NCI-H510A treated with DMSO at 0.1 percent for 48 hours (cell line): ENCODE measurements at places on chromosomes 16 and 17.
A peak's percentile ranks its signal among the peaks of the same experiment; 100 is the strongest.

- no peak for DNase-seq
Observed at GRCh38 chr16:89691231-89691985, 4.9 kb downstream of the CDK10 start.

- no peak for DNase-seq
Observed at GRCh38 chr16:15970202-15970601, 20.8 kb downstream of the ABCC1 start.

- no peak for DNase-seq
Observed at GRCh38 chr17:37017404-37017803, 68.7 kb downstream of the AATF start.

DNA sequence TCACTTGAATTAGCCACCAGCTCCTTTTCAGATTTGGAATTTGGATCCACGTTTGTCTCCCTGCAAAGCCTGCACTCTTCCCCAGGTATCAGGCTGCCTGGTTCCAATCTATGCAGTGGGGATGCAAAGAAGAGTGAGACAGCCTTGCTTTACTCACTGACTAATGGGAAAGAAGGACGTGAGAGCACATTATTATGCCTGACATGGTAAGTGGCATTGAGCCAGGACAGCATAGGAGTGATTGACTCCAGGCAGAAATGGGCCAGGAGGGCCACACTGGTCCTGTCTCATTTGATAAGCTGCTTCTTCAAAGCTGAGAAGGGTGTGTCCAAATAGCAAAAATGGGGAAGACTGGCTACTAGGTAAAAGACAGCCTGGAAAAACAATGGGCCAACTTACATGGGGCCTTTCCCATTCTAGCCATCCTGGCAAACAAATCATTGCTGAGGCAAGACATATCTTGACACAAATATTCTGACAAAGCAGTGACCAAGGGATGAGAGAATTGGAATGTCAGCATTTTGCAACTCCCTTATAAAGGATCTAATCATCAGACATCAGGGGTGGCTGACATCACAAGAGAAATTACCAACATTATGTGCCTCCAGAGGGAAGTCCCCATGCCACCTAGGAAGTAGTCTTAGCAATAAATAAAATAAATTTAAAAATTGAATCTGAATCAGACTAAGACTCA is 38.6 kb downstream of the CDH11 start:
- DNase-seq: no peak

DNA sequence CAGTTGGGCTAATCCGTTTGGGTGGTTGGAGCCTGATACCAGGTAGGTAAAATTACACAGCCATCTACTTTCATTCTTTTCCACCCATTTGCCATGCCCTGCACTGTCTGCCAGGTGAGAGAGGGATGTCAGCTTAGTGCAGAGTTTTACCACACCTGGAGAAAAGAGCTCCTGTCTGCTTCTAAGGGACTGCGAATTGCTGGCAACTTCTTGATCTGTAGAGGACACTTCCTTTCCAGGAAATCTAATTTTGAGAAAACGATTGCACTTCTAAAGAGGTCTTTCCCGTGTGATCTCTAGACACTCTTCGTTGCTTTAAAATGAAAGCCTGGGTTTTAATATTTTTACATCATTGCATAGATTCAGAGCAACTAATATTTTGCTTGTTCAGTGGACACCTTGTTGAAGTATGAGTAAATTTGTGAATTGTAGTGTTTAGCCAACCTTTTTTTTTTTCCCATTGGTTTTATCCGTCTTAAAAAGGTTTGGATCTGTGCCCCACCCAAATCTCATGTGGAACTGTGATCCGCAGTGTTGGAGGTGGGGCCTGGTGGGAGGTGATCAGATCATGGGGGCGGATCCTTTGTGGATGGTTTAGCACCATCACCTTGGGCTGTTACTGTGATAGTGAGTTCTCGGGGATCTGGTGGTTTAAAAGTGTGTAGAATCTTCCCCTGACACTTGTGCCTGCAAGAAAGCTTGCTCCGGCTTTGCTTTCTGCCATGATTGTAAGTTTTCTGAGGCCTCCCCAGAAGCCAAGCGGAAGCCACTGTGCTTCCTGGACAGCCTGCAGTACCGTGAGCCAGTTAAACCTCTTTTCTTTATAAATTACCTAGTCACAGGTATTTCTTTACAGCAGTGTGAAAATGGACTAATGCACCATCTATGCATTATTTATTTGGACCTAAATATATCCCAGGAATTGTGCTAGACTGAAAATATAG is 104.6 kb downstream of the PRKCA start:
- no peak for DNase-seq

DNA sequence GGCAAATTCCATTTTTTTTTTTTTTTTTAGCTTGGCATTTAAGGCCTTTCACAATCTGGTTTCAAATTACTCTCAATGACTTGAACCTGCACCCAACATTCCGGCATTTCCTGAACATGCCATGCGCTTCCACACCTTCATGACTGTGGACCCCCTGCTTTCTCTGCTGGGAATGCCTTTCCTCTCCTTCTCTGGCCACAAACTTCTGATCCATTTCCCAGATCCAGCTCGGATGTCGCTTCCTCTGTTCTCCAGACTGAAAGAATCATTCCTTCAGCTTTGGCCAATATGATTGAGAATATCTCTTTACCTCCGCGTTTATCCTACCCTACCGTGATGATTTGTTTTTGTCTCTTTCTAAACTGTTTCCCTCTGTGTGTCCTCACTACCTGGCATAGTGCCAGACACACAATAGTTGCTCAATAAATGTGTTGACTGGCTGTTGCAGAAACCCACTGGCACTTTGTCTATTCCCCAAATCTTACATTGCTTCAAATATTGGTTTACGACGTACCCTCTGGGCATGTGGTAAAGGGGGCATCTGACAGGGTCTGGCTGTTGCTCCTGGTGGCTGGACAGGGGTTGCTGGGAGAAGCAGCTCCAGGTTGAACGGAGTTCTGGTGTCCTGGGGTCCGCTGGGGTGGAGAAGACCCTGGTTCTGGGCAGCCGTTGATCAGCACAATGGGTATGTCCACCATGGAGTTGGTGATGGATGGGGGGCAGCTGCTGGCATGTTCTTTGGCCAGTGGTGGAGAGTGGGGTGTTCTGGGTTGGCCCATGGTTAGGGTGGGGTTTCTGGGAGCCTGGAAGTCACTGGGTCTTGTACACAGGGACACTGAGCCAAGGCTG is 14.7 kb downstream of the TNS4 start:
- DNase-seq: no peak

GRCh38 chr17:80297996-80298560 is 37.4 kb downstream of the RNF213 start:
- DNase-seq: no peak

DNA sequence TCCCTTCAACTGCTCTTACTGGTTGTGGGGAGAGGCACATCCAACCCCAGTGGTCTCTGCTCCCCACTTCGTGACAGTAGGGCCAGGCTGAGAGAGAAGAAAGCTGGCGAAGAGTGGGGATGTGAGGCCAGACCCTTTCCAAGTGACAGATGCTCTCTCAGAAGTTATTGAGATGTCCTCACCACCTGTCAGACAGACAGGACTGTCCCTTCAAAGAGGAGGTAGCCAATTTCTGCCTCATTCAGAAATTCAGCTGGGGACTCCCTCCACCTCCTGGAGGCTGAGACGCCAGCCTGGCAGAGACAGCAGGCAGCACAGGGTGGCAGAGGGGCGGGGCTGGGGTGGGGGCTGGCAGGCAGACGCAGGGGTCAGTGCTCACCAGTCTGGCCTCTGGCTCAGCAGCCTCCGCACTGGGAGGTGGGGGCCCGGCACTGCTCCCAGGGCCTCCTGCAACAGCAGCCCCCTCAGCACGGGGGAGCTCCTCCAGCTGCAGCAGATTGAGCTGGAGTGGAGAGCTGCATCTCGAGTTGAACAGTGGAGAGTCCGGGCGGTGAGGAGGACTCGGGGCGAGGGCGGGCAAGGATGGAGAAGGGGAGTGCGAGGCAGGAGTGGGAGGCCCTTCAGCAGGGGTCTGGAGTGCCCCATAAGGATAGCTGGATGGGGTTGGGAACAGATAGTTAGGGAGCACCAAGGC is 9.2 kb downstream of the PER1 start:
- DNase-seq: no peak

GRCh38 chr17:36727052-36727451 is 125.7 kb downstream of the MRM1 start:
- DNase-seq: no peak

DNA sequence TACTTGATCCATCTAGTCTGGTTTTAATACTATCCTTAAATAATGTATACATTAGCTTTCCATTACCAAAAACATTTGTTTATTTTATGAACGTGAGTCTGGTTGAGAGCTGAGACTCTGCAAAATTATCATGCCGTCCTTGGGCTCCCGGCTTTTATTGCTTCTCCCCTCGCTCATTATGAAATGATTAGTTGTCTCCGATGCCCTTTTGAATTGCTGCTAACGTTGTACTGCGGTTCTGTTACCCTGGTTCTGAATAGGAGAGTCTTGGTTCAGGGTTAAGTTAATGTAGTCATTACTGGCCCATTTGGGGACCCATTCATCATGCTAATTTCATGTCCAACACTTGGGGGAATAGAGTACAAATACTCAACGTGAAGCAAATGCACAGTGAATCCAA is 12.8 kb downstream of the XYLT1 start:
- DNase-seq: no peak

DNA sequence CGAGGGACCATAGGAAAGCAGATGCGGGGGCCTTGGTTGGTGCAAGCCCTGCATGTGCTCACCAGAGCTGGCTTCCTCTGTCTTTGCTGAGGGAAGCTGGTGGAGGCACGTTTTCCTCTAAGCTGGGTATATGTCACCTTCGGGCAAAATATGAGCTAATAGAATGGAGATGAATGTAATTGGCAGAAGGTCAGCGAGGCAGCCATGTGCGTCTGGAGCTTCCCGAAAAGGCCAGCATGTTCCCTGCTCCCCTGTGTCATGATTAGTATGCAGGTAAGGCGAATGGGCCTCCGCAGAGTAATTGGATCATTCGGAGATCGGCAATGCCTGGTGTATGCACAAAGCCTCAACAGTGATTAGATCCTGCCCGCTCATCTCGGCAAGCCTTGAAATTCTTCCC is 806.2 kb upstream of the EEF2KMT start:
- DNase-seq: no peak

DNA sequence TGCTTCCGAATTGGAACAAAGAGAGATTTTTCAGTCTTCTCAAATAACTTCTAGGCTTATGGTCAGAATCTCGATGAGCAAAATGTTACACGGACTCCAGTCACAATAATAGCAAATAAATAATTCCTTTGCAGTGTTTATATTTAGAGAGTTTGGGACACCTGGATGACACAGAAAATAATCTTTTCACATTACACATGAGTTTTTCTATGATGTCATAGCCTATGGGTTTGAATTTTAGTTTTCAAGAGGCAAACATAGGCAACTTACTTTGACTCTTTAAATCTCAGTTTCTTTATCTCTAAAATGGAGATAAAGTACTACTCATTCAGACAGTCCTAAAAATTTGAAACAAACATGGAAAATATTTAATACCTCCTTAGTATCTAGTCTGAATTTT is 372.0 kb downstream of the HAPSTR1 start:
- DNase-seq: no peak

GRCh38 chr17:78476973-78477372 is 98.5 kb downstream of the PGS1 start:
- peak; percentile 24 for DNase-seq

- no peak for DNase-seq
Observed at GRCh38 chr16:67040166-67040565, 11.2 kb downstream of the CBFB start.

DNA sequence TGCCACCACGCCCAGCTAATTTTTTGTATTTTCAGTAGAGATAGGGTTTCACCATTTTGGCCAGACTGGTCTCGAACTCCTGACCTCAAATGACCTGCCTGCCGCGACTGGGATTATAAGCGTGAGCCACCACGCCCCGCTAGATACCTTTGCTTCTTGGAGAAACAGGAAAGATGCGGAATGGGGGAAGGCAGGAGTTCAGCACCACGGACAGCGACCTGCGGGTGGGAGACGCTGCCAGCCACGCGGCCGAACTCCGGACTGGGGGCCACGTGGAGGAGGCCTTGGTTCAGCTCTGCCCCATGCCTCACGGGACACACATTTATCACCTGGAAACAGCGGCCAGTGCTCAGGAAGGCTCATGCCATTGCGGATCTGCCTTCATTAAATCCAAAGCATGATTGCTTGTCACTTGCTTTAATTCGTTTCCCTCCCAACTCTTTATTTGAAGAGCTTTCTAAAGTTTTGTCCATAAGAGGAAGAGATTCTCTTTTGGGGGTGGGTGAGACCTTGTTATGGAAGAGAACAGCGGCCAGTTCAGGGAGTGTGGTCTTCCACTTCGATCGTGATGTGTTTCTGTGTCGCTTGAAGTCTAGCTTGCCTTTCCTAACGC is 219.9 kb downstream of the ENGASE start:
- DNase-seq: no peak

- DNase-seq: no peak
Observed at GRCh38 chr17:47742319-47743181, 9.5 kb downstream of the TBX21 start.

DNA sequence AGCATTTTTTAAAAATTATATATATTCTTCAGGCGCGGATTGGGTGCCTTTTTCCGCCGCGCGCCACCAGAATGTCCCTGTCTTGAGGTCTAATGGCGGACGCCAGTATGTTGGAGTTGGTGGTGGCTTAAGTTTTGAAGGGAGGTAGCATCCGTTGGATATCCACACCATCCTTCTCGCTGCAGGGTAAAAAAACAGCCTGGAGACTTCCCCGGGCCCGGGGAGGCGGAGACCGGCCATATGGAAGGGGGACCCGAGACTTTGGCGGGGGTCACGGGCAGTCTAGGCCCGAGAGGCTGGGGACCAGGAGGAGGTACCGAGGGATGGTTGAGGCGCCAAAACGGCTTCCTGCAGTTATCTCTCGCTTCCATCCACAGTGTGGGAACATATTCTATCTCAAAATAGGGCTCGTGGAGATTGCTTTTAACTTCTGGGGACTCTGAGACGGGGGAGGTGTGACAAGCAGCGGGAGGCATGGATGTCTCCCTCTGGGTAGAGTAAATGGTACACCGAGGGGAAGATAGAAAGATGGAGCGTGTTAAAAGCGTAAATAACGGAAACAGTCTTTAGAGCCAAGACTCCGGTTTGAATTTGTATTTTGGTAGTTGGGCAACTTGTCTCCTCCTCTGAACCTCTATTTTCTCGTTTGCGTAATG is at the start of gene SF3B3:
TSS of gene SF3B3 (plus strand) at position 74 of the 656 bp plus-strand sequence. CDS start 2,841 bp downstream, outside the sequence.
- DNase-seq: peak; percentile 92

GRCh38 chr17:64264891-64265290 is 1.8 kb upstream of the TEX2 start:
- no peak for DNase-seq

DNA sequence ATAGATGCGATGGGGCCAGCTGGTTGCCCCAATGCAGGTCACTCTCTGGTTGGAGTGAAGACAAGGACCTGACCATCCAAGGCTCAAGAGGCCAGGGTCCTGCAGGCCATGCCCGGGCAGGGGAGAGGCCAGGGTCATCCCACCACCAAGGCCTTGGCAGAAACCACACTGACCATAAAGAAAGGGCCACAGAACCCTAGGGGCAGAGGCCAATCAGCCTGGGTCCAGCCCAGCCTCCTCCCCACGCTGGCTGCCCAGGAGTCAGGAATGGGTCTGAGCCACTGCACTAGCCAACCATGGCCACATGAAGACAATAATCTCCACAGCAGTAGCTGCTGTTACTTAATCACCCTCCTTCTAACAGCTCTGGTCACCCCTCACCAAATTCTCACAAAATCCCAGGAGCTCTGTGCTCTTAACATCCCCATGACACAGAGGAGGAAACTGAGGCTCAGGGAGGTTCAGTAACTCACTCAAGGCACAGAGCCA is 10.2 kb upstream of the BCAR1 start:
- no peak for DNase-seq

GRCh38 chr16:5460701-5461100 is 363.1 kb upstream of the EEF2KMT start:
- DNase-seq: no peak

GRCh38 chr16:4303973-4304372 is 11.9 kb upstream of the GLIS2 start:
- no peak for DNase-seq
